Cerebellum (tissue), 4 donors: ENCODE measurements at places on chromosomes 3 and 15.

DNA sequence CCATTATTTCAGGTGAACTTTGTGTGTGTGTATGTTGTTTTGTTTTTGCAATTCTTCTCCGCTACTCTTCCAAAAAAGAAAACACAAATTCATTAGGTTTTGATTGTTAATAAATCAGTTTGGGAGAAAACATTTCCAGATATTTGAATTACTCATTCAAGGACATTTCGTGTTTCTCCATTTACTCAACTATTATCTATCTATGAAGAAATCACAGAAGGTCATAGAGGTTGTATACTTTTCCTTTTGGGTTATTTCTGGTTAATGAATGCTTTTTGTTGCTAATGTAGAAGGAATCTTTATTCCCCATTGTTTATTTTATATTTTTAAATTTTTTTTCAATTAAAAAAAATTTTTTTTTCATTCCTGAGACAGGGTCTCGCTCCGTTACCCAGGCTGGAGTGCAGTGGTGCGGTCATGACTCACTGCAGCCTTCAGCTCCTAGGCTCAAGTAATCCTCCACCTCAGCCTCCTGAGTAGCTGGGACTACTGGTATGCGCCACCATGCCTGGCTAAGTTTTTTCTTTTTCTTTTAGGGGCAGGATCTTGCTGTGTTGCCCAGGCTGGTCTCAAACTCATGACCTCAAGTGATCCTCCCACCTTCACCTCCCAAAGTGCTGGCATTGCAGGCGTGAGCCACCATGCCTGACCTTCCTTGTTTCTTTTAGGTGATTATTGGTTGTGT, 28.4 kb downstream of the IGF1R start:
- no peak for DNase-seq

DNA sequence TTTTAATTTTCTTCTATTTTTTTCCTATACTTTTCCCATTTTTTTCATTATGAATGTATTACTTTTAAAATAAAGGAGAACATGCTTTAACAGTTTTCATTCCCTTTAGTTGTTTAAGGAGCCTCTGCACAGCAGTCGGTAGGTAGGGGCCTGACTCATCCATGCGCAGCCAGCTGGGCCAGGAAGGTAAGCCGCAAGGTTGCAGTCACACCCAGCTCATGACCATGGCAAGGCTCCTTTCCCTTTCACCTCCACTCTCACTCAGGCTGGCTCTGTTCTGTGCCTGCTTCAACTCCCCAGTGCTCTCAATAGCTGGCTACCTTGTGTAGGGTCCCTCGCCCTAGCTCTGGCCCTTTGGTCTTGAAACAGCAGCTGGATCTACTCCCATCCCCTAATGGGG, 17.4 kb upstream of the ANKRD34C start:
- DNase-seq: no peak

- no peak for DNase-seq
Observed at GRCh38 chr3:188516515-188516914, 362.6 kb downstream of the LPP start.

GRCh38 chr3:11989383-11990038, 14.7 kb upstream of the SYN2 start:
- DNase-seq: no peak

GRCh38 chr3:123732447-123732846, 147.6 kb upstream of the HACD2 start:
- DNase-seq: no peak
